Activated CD4-positive, CD25-positive, alpha-beta regulatory T cell (primary cell): ENCODE measurements at places on chromosomes 11 and 22.

- no peak for DNase-seq
Observed at GRCh38 chr11:77502346-77502905, 28.5 kb upstream of the PAK1 start.

DNA sequence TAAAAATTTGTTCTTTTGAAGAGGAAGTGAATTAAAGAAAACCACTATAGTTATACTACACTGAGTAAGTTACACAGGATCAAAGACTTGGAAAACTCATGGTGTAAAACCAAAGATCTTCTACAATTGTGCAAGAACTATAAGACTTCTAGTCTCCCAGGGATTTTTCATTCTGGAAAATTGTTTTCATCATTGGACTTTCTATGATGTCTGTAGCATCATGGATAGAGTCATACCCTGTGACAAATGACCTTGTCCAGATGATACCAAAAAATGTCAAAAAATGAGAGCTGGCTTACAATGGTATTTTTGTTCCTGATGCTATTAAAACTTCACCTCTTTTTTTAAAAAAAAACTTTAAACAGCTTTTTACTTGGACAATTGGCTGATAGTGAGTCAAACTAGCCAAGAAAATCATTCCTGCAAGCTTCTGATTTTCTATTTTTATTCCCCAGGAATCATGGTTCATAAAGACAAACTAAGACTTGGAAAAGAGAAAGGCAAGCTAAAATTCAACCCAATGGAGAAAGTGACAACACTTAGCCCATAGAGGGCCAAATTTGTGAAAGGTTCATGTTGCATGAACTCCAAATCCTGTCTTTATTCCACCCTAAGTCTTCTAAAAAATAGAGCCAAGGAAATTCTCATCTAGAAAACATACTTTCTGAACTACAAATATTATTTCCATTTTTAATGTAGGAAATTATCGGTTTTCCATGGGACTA is 30.7 kb downstream of the ME3 start:
- DNase-seq = no peak

- DNase-seq = no peak
Observed at GRCh38 chr11:5564259-5565019, 16.1 kb upstream of the OR52H1 start.

DNA sequence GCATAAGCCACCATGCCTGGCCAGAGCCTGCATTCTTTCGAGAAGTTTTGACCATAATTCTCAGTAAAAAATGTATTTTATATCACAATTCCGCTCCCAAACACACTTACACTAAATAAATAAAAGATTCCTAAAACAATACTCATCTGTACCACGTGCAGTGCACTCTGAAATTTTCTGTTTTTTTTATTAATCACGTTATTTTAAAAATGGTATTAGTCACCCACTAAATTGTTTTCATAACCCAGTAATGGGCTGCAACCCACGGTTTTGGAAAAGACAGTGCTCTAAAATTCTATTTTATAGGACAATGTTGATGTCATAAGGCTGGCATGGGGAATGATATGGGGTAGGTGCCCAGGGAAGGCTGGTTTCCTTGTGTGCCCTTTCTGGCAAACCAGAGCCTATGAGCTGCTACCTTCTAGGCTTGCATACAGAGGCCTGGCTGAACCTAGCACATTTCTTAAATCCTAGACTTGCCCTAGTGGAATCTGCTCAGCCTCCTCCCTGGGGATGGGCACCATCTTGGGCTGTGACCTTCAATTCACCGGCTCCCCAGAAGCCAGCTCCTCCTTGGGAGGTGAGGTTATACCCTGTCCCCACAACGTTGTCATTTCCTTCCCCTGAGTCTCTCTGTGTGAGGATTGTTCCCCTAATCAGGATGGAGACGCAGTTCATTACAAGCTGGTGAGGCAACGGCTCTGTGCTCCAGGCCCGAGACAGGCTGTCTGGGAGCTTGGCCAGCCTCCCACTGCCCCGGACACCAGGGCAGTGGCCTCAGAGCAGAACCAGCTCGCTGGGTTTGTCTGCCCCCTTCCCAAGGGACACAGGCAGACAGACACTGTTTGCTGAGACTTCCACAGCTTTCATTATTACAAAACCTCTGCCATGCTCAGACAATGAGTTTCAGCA is 116.5 kb upstream of the NAV2 start:
- no peak for DNase-seq

GRCh38 chr11:128585498-128586238 is 1.7 kb downstream of the ETS1 start:
- DNase-seq = no peak

GRCh38 chr11:44219830-44220796 is 89.8 kb downstream of the ALX4 start:
- no peak for DNase-seq

DNA sequence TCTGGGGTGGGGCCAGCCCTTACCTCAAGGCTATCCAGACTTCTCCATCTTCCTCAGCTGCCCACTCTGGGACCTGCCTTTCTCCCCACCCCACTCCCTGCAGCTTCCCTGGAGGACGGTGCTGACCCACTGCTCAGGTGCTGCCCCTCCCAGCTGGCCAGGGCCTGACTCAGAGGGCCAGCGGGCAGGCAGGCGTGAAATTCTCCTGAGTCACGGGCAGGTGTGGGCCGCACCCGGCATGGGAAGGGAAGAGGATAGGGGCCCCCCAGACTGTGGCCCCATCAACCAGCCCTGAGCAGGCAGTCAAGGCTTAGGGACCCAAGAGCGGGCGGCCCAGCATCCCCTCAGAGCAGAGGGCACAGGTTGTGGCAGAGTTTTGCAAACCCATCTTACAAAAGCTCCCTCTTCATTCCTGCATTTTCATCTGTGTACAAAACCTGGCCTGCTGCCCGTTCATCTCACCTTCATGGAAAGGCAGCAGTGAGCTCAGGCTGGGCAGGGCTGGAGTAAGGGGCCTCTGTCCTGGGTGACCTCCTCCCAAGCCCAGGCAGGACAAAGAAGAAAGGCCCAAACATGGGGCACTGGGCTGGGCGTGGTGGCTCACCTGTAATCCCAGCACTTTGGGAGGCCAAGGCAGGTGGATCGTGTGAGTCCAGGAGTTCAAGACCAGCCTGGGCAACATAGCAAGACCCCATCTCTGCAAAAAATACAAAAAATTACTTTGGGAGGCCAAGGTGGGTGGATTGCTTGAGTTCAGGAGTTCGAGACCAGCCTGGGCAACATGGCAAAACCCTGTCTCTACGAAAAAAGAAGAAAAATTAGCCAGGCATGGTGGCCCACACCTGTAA is 6.1 kb downstream of the RHOD start:
- DNase-seq = no peak

- no peak for DNase-seq
Observed at GRCh38 chr11:114080219-114080618, 20.7 kb downstream of the ZBTB16 start.

DNA sequence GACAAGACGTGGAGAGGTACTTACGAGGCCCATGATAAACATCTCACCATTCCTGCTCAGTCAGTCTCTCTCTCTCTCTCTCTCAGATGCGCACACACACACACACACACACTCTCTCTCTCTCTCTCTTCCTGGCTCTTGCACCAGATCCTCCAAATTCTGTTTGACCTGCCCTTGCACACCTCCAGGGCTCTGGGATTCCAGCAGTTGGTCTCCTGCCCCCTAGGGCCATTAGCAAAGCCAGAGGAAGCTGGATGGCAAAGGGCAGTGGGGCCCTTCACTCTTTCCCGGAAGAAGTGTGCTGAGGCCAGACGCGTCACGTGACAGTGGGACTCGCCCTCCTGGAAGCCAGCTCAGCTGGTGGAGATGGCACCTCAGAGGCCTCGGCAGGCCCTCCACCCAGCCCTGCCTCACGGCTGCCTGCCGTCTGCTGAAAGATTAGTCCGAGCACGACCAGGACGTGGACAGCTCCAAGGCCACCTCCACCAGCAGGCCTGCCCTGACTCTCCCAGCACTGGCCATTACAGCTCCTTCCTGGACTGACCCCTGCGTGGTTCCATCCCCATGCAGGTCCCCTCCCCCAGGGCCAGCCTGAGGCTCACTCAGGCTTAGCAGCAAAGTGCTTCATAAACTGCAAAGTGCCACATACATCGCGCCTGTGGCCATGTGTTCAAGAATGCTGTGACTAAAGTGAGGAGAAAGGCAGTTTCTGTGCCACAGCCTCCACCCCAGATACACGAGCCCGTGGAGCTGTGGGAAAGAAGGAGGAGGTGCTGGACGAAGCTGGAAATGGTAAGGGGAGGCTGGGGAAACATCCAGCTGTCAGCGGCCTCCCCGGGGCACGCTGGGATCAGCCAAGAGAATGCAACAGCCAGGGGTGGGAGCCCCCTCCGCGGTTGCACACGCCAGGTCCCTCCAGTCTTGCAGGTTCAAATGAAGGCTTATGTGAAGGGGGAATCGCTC is 3.7 kb downstream of the PDGFB start:
- no peak for DNase-seq

DNA sequence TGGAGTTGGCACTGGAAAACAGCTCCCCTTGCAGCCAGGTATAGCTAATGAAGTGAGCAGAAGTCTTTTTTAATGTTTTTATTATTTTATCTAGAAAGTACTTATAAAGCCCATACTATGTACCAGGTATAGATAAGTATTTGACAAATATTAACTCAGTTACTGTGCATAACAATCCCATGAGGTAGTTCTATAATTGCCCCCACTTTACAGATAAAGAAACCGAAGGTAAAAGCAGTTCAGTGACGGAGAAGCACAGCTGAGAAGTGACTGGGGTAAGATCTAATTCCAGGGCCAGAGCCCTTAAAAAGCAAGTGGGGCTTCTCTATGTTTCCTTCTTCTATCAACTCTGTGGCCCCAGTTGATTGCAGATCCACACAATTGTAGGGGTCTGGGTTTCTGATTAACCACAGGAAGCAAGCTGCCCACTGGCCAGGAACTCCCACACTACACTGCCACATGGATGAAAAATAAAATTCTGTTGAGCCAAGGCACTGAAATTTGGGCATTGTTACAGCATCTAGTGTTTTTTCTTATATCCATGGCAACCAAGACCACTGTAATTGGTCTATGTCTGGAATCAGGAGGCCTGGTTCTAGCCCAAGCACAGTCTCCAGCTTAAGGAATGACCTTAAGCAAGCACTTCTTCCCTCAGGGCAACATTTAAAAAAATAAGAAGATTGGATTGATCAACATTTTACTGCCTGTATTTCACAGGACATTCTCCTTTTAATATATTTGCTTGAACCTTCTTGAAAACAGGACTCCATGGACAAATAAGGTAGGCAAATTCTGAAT is 55.3 kb upstream of the TEAD1 start:
- no peak for DNase-seq
